ENCODE measurements at places on chromosomes 7 and 10. TPM values are rescaled to one million over a fixed set of nuclear protein-coding genes. Genes with fewer than 3 reads are reported as not detected.

AQP1 gene
- polyA plus RNA-seq, result 201 TPM

TCAF2 gene
- polyA plus RNA-seq, result 4.3 TPM

VKORC1L1 gene
- 30.6 TPM for polyA plus RNA-seq

RBM20 gene
- 8.3 TPM for polyA plus RNA-seq

TMEM225B gene
- 2.8 TPM for polyA plus RNA-seq

PAPOLB gene
- 0.04 TPM for polyA plus RNA-seq

AKR1D1 gene
- 0.13 TPM for polyA plus RNA-seq

SKIDA1 gene
- polyA plus RNA-seq, result 14.4 TPM

GRCh38 chr10:129004398-129004797, 462.6 kb upstream of the MGMT start:
- no peak for DNase-seq

- DNase-seq, result no peak
These were observed 46.7 kb downstream of the AFAP1L2 start for GRCh38 chr10:114357515-114357996.

DNA sequence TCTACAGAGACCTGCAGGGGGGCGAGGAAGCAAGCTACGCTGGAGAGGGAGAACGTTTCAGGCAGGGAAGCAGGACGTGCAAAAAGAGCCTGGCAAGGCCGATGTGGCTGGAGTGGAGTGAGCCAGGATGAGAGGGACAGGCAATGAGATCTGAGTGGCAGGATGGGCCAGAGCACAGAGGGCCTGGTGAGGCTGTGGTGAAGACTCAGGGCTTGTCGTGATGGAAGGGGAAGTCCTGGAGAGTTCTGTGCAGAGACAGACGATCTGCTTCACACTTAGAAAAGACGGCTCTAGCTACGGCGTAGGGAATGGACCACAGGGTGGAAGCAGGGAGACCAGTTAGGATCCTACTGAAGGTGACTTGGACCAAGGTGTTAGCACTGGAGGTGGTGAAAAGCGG, 87.0 kb downstream of the SH3PXD2A start:
- DNase-seq, result no peak

DNA sequence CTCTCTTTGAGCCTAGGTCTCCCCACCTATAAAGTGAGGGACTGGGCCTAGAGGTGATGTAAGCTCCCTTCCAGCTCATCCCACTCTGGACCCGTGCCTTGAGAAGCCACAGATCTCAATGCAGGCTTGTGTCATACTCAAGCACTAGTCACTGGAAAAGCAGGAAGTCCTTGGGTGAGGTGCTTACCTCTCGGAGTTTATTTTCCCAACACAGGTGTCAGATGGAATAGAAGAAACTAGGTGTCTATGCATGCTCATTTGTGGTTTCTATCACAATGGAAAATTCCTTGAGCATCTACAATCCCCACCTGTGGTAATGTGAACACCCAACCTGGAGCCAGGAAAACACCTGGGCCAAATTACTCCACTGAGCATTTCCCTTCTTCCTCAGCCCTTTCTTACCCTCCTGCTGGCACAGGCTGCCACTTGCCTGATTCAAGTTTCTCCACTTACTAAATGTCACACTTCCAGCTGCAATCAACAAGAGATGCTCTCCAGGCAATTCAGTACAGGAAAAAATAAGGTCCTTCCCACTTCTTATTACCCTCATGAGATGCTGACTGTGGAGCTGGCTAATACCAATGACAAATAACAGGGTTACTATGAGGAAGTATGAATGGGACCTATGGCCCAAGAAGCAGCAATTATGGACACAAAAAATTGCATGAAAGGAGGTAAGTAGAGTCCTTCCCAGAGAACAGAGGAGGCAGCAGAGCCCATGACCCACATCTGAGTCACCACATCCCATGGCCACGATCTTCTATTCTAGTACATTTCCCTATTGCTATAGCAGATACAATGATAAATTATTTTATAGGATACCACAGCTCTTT, 13.1 kb downstream of the LSM5 start:
- DNase-seq, result no peak

DNA sequence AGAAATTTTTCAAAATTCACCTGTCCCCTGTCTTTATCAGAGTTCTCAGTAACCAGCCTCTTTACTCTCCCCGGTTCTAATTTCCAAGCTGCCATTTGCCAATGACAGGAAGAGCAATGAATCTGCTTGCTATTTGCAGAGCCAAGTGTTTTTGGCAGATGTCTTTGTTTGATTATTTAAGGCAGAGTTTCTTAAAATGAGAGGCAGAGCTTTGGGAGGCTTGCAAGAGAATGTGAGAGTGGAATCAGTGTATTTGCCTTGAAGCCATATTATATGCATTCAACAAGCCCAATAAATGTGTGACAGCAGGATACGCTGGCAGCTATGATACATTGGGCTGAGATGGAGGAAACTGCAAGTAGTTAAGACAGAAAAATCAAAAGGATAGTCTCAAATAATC, 196.5 kb downstream of the PHF14 start:
- no peak for DNase-seq

- DNase-seq, result no peak
These were observed 35.2 kb downstream of the LSMEM1 start for GRCh38 chr7:112515989-112516388.

GRCh38 chr10:113423981-113424721, 128.7 kb upstream of the HABP2 start:
- DNase-seq, result no peak

DNA sequence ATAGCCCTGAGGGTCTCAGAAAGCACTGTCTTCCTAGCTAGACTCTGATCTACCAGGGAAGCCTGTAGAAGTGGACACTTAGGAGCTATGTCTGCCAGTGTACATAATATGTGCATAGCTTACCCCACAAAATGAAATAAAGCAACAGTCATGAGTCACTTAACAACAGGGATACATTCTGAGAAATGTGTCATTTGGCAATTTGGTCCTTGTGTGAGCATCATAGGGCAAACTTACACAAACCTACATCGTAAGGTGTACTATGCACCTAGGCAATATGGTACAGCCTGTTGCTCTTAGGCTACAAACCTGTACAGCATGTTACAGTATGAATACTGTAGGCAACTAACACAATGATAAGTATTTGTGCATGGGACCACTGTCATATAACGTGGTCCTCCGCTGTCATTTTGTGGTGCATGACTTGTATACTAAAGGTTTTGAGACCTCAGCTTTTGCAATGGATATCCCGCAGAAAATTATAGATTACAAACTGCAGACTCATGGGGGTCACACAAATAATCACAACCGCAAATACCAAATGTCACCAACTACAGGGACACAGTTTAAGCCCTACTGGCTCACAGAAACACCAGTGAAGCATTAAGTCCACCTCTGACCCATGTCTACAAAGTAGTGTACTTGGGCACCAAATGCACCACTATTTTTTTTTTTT, 1.7 kb downstream of the URGCP start:
- DNase-seq, result no peak

DNA sequence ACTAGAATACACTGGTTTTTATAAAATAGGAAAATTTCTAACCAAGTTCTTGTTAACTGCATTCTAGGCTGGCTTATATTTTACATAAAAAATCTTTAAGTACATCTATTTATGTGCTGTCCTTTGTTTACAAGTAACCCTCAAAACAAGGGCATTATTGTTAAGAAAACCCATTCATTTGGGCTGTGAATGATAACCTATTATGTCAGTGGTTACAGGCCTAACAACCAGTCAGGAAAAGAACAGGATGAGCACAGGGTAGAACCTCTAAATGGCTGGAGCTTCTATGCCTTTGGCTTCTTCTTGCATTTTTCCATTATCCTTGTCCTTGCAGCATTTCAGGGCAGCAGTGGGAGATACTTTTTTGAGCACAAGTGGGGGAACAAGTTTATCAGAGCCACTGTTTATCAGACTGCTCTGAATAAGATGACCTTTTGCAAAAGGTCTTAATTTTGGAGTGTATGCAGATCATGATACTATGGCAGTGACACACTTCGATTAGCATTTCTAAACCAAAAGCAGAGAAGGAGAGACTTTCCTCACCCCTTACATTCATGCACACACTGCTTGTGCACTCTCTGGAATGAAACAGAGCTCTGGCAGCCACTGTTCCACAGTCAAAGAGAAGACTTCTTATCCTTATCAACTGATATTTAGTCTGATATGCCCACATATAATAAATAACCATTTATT, 10.9 kb downstream of the GPR37 start:
- DNase-seq, result no peak

DNA sequence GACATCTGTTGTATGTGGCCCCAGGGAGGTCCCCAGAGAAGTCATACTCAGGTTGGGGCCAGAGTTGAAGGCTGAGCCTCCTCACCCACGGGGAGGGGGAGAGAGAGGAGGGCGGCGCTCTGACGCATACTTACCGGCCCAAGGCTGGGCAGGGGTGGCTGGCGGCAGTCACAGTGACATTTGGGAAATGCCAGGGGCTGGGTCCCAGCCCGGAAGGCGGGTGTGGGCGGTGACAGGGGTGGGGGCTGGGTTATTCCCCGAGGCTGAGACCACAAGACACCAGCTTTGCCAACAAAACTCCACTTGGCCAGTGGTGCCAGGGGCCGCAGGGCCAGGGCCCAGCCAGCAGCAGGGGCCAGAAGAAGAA, 41.1 kb downstream of the RASGEF1A start:
- DNase-seq, result no peak

DNA sequence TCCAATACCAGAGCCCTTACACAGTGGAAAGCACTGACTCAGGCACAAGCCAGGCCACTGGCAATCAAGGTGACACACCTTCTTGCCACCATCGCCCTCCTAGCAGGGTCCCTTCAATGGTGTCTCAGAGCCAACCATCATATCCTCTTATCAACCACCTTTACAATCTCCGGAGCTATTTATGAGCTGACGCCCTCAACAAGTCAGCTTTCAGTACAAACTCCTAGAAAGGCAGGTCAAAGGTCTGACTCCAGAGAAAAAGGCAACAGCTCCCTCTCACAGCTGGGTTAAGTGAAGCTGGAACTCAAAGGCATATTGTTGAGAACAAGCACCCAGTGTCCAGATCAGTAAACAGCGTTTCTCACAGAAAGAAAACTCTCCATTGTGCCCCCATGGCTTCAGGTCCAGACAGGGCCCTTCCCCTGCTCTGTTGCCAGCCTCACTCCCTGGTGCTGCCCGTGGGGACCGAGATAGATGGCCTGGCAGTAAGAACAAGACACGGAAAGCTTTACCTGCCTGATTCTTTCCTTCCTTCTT, 2.4 kb downstream of the ZNF3 start:
- DNase-seq, result no peak

DNA sequence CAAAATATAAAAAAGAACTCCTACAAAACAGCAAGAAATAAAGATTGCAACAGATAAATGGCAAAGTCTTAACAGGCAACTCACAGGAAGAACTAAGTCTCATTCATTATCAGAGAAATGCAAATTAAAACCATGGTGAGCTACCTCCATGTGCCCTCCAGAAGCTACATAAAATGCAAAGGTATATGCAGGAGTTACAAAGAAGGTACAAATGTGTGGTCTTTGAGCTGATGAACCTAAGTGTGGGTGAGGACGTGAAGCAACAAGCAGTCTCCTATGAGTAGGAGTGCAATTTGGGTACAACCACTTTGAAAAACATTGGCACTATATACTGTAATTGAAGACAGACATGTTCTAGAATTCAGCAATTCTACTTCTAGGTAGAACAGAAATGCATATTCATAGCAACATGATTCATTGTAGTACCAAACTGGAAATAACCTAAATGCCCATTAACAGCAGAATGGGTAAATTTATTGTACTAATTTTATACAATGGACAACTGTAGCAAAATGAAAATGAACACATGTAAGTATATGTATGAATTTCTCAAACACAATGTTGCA, 61.6 kb upstream of the KCNMA1 start:
- no peak for DNase-seq

GRCh38 chr10:75647675-75648074, 216.3 kb downstream of the LRMDA start:
- no peak for DNase-seq

GRCh38 chr7:117705630-117706029, 167.6 kb downstream of the CTTNBP2 start:
- no peak for DNase-seq

GRCh38 chr10:21727452-21728168, 193.6 kb downstream of the MLLT10 start:
- DNase-seq, result no peak

GRCh38 chr10:17035446-17035845, 94.2 kb downstream of the CUBN start:
- DNase-seq, result no peak

DNA sequence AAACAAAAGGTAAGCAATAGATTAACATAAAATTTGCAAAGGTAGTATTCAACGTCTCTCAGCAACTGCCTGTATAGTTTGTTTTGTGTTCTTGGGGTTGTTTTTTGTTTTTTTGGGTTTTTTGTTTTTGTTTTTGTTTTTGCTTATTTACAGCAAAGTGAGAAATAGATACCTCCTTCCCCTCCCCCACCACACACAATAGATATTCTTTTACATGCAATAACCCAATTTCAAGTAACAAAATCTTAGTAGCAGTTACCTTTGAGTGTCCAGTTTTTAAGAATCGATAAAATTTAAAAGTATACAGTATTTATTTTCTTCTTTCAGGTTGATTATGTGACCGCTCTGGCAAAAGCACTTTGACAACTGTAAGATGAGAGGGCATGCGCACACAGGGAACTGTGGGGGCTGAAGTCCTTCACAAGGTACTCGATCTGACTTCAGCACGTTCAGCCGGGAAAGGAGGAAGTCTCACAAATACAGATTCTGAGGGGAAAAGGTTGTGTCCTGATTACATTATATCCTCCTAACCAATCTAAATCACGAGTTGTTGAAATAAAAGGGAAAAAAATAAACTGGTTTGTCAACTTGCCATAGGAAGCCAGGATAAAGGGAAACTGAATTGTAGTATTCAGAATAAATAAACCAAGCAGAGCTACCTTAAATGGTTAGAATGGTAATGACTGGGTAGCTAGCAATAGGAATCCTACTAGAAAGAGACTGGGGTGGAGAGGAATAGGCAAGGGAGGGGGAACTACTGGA, 47.8 kb downstream of the CPEB3 start:
- DNase-seq, result peak; percentile 64

GRCh38 chr7:9600974-9601373, 1167.6 kb downstream of the NXPH1 start:
- DNase-seq, result no peak

DNA sequence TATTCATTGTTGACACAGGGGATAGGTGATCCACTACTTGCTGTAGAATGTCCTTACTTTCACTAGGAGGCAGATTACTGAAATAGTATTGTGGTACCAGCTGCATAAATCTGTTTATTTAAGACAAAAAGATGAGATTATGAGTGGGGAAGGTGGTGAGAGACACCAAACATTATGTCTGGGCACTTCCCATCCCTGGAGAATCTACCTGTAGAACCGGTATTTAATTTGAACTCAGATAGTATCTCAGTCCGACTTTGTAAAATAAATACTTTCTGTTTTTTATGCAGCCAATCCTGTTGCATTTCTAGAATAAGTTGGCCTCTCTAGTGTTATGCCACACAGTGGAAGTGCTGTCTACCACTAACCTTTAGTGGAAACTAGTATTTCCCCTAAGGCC, 13.4 kb downstream of the BCCIP start:
- no peak for DNase-seq

DNA sequence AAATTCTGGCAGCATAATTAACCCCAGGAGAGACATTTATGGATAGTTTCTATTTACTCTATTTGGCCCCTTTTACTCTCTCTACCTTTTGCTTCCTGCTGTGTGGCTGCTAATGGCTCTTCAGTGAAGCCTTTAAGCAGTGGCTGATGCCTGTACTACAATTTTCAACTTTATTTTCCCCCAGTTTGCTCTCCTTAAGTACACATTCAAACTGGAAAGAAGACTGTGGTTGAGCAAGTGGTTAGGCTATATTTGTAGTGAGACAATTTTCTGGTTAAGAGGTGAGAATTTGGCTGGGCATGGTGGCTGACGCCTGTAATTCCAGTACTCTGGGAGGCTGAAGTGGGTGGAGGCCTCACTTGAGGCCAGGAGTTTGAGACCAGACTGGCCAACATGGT, 8.5 kb upstream of the RSBN1L start:
- no peak for DNase-seq

- DNase-seq, result peak; percentile 74
These were observed 102.5 kb downstream of the SAMD9 start for GRCh38 chr7:93015101-93015778.

Measured in renal pelvis (tissue), 12 donors.